Activated B cell treated with CpG ODN at 0.5 μM for 24 hours (primary cell): ENCODE measurements at places on chromosomes 11 and 22. TPM values are rescaled to one million over a fixed set of nuclear protein-coding genes. Genes with fewer than 3 reads are reported as not detected.
A peak's percentile ranks its signal among the peaks of the same experiment; 100 is the strongest.

INPP5J gene
- total RNA-seq: 0.12 and 0.16 TPM in 2 replicates

ISX gene
- not detected in 2 replicates for total RNA-seq

CYB5R2 gene
- 22.3 and 25.9 TPM in 2 replicates for total RNA-seq

ESAM gene
- total RNA-seq: 2.3 and 4.0 TPM in 2 replicates

TREH gene
- total RNA-seq: not detected in 2 replicates

TMEM109 gene
- 117 and 121 TPM in 2 replicates for total RNA-seq

LAYN gene
- not detected in 2 replicates for total RNA-seq

RGL4 gene
- total RNA-seq: 0.42 and 0.81 TPM in 2 replicates

LDHAL6A gene
- not detected in 2 replicates for total RNA-seq

PHOX2A gene
- total RNA-seq: not detected in 2 replicates

MPEG1 gene
- total RNA-seq: 145 and 154 TPM in 2 replicates

SLC37A2 gene
- 21.3 and 27.5 TPM in 2 replicates for total RNA-seq

DNA sequence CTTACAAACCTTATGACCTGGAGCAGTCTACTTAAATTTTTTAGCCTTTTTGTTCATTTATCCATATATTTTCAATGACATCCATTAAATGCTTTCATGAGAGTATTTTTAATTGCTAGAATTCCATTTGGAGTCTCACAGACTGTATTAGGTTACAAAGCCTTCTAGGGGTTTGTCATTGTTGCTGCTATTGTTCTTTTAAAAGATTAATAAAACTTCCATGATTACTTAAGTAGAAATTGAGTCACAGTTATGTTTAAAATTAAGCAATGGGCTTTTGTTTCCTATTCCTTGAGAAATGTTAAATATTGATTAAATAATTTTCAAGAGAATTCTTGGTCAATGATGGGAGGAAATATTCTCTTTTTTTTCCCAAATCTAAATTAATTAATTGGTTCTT, 1408.4 kb upstream of the RAG2 start:
- no peaks in the 10 kb centered on the region for H3K27me3 ChIP-seq
- H3K4me3 ChIP-seq: no peak overlapping the region
- H3K27ac ChIP-seq: no peak overlapping the region
- H3K4me1 ChIP-seq: no peaks in the 10 kb centered on the region

DNA sequence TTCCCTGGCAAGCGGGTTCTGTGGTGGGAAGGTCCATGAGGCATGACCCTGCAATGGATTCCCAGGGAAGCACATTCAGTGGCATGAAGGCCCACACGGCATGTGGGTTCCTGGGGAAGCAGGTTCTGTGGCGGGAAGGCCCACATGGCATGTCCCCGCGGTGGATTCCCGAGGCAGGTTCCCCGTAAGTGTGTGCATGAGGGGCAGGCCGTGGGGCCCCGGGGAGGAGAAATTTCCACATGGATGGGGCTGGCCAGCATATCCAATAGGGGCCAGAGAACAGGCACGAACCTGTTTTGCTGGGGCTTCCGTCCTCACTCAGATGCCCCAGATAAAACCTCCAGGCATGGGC, 83.7 kb downstream of the PHF21B start:
- DNase-seq: no peak
- no peak overlapping the region for H3K4me3 ChIP-seq
- H3K4me1 ChIP-seq: no peaks in the 10 kb centered on the region

GRCh38 chr11:33868647-33869461, 23.0 kb downstream of the LMO2 start:
- DNase-seq: no peak
- H3K4me3 ChIP-seq: peak overlapping the region; percentile 80
- peak overlapping the region; percentile 41 for H3K27ac ChIP-seq
- no peaks in the 10 kb centered on the region for H3K27me3 ChIP-seq

DNA sequence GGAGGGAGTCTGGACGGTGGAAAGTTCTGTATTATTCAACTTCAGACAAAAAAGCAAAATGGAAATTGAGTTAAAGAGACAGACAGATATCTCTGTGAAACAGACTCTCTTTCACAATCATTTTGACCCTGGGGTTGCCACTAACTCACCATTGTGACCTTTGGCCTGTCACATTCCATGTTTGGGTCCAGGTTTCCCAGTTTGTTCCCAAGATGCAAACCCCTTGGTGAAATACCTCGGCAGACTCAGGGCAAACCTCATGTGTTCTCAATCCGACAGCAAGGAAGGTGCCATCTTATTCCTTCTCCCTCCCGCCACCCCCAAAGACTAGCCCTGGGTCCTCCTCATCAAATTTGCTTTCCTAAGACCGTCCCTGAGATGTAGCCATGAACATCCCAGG, 41.8 kb downstream of the GALNT18 start:
- no peaks in the 10 kb centered on the region for H3K27me3 ChIP-seq
- no peaks in the 10 kb centered on the region for H3K36me3 ChIP-seq
- no peaks in the 10 kb centered on the region for H3K4me1 ChIP-seq
- no peak for DNase-seq
- no peak overlapping the region for H3K27ac ChIP-seq
- H3K4me3 ChIP-seq: no peak overlapping the region

DNA sequence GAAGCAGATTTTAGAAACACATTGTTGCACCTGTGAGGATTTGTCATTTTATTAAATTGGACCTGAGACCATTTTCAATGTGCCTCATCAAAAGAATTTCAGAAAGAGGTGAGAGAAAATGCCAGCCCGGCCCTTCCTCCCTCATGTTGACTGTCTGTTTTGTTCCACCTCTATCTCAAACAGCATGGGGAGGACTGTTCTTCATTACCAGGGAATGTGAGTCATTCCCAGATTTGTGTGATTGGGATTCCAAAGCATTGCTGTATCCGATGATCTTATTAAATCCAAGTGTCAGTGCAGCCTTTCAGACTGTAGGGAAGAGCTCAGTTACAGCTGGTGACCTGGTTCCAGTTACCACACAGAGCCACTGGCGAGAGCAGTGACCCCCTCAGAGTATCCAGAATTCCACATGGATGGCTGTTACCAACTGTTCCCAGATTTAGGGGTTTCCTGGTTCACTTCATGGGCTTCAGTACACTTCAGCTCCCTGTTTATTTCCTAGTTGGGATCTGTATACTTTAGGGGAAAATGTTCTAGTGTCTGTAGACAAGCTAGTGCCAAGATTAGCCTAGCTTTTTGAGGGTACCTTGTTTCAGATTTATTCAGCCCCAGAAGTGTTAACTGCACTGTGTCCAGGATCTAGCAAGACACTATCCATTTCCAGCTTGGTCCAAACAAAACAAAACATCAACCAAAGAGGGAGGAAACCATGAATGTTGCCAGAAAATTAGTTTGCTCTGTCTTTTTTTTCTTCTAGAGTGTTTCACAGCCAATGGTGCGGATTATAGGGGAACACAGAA, 20.9 kb downstream of the KREMEN1 start:
- DNase-seq: no peak
- H3K36me3 ChIP-seq: no peaks in the 10 kb centered on the region
- H3K4me3 ChIP-seq: no peak overlapping the region
- no peak overlapping the region for H3K27ac ChIP-seq
- H3K27me3 ChIP-seq: peaks cover 29% of the 10 kb centered on the region

- no peak overlapping the region for H3K27ac ChIP-seq
- H3K4me1 ChIP-seq: peaks cover 19% of the 10 kb centered on the region
- no peak overlapping the region for H3K4me3 ChIP-seq
- DNase-seq: no peak
Measured at GRCh38 chr22:42116848-42117424, 13.7 kb downstream of the CYP2D6 start.

- H3K36me3 ChIP-seq: no peaks in the 10 kb centered on the region
- H3K27me3 ChIP-seq: peaks cover 8% of the 10 kb centered on the region
- peaks cover 6% of the 10 kb centered on the region for H3K4me1 ChIP-seq
Measured at GRCh38 chr11:128161994-128162393, 425.4 kb downstream of the ETS1 start.

DNA sequence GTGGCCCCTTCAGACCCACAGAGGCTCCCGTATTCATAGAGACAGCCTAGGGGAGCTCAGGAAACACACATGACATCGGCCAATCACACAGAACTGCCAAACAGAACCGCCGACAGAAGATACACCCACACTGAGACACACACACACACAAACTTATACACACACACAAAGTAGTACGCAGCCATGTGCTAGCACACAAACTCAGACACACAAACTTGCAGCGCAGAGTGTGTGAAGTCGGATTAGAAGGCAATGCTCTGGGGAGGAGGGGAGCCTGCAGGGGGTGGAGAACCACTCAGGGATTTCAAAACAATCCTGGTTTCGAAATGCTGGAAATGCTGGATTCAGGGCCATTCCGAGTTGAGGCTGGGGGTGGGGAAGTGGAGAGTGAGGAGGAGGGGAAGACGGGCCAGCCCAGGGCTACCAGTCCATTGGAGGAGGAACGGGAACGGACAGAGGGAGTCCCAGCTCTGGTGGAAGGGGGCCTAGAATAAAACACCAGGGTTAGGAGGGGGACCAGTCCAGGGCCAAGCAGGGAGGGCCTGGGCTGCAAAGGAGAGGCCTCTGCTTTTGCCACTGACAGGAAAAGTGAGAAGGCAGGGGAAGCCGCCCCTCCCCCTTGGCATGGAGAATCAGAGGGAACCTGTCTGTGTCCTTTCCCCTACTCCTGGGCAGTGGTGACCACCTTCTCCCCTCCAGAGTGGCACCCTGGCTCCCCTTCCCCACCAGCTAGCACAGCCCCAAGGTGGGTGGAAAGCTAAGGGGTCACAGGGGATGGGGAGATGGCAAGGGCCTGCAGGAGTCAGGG, 4.4 kb downstream of the BCL9L start:
- DNase-seq: no peak
- H3K4me1 ChIP-seq: peaks cover 75% of the 10 kb centered on the region
- H3K27me3 ChIP-seq: peaks cover under 1% of the 10 kb centered on the region
- peaks cover 9% of the 10 kb centered on the region for H3K36me3 ChIP-seq
- peak overlapping the region; percentile 49 for H3K4me3 ChIP-seq
- H3K27ac ChIP-seq: no peak overlapping the region

DNA sequence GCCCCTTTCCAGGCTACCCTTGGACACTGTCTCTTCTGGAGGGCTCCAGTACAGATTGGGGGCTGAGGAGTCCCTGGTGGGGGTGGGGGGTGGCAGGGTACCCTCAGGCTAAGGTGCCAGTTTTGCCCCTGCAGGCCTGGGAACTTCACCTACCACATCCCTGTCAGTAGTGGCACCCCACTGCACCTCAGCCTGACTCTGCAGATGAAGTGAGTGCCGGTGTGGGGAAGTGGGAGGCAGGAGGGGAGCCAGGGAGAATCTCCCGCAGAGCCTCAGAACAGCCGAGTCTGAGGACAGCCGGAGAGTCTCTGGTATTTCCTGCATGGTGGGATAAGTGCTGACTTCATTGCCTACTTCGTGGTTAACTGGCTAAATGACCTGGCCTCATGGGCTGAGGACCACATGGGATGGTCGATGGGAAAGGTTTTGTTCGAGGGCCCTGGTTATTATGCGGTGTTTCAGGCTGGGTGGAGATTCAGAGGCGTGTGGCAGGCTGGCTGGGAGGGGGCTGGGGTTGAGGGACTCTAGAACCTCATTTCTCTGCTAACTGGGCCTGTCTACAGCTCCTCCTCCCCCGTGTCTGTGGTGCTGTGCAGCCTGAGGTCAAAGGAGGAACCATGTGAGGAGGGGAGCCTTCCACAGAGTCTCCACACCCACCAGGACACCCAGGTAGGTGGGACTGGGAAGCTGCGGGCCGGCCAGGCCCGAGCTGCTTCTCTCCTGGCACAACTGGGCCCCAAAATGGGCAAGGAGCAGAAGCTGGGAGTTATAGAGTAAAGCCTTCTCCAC, 8.5 kb downstream of the TMEM258 start:
- H3K4me3 ChIP-seq: no peak overlapping the region
- no peak for DNase-seq
- no peak overlapping the region for H3K27ac ChIP-seq
- peaks cover 44% of the 10 kb centered on the region for H3K36me3 ChIP-seq
- H3K4me1 ChIP-seq: peaks cover 15% of the 10 kb centered on the region

DNA sequence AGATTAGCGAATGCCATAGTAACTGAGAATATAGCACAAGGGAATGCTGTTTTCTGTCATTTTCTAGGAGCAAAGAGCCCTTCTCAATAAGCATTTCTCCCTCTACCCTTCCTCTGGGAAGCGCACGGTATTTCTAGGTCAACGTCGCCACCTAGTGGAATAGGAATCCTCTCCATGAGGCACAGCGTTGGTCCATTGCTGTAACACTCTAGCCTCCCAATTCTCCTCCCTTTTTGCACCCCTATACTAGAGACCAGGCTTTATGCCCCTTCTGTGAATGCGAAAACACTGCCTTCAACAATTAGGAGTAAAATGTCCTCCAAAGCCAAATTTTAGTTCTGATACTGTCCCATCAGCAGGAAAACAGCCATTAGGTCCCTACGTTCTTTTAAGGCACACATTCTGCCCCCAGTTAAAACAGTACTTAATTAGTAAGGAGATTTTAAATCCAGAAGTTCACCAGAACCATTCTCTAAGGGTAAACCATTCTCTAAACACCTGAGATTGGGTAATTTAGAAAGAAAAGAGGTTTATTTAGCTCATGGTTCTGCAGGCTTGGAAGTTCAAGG, 12.8 kb upstream of the HYLS1 start:
- no peak for DNase-seq
- no peak overlapping the region for H3K27ac ChIP-seq
- H3K4me1 ChIP-seq: peaks cover 10% of the 10 kb centered on the region
- peaks cover 4% of the 10 kb centered on the region for H3K36me3 ChIP-seq
- no peaks in the 10 kb centered on the region for H3K27me3 ChIP-seq
- H3K4me3 ChIP-seq: no peak overlapping the region

- no peak overlapping the region for H3K4me3 ChIP-seq
- peaks cover 12% of the 10 kb centered on the region for H3K4me1 ChIP-seq
Measured at GRCh38 chr22:24460418-24461089, 33.2 kb downstream of the ADORA2A start.

DNA sequence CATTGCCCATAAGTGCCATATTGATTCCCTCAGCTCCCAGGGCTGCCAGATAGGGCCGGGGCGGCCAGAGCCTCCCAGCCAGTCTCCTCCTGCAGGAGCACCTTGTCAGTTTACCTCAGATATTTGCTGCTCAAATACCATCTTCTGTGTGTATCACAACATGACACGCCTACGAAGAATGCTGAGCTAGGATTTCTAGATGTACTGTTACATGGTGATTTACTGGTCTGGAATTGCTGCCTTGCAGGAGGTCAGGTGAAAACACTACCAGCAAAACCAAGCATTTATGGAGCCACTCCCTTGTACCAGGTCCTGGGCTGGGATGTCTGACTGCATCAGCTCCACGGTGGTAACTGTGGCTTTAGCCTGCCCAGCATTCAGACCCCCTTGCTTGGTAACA, 11.8 kb downstream of the MICAL3 start:
- no peaks in the 10 kb centered on the region for H3K27me3 ChIP-seq
- H3K4me3 ChIP-seq: no peak overlapping the region
- peaks cover 47% of the 10 kb centered on the region for H3K4me1 ChIP-seq
- no peaks in the 10 kb centered on the region for H3K36me3 ChIP-seq

DNA sequence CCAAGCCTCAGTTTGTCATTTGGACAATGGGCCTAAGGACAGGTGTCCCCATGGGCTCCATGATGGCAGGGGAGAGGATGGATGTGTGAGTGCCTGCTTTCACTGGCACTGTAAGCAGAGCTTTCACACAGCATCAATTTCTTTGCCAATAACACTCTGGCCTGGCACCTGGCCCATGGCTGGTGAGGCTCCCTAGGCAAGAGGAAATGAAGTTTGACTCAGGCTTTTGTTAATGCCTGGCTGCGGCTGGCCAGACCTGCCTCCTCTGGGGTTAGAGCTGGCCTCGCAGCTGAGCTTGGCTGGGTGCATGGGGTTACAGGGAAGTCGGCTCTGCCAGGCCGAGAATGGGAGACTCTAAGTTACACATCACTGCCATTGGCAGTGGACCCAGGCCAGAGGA, 30.0 kb upstream of the SEZ6L start:
- H3K4me1 ChIP-seq: no peaks in the 10 kb centered on the region
- peaks cover 9% of the 10 kb centered on the region for H3K27me3 ChIP-seq
- no peak for DNase-seq
- H3K4me3 ChIP-seq: no peak overlapping the region
- no peaks in the 10 kb centered on the region for H3K36me3 ChIP-seq
- no peak overlapping the region for H3K27ac ChIP-seq
